Globus pallidus (tissue), 1 donor: ENCODE measurements at places on chromosomes 1 and 21.
A peak's percentile ranks its signal among the peaks of the same experiment; 100 is the strongest.

DNA sequence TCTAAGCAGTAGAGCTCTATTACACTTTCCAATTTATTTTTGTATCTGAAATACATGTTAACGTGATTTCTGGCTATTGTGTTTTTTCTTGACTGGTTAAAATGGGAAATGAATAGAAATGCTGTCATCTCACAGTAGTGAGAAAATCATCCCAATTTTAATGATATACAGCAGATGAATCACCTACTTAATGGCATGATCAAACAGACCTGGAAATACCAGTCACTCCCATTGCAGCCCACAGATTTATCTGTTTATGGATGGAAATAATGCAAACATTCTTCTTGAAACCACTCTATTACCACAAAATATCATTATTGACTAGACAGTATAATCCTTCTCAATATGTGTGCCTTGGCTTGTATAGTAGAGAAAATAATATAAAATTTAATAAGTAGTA is 497.8 kb upstream of the ADAMTS5 start:
- no peak for DNase-seq

GRCh38 chr1:185265314-185265713 is 51.7 kb downstream of the IVNS1ABP start:
- no peak for DNase-seq

DNA sequence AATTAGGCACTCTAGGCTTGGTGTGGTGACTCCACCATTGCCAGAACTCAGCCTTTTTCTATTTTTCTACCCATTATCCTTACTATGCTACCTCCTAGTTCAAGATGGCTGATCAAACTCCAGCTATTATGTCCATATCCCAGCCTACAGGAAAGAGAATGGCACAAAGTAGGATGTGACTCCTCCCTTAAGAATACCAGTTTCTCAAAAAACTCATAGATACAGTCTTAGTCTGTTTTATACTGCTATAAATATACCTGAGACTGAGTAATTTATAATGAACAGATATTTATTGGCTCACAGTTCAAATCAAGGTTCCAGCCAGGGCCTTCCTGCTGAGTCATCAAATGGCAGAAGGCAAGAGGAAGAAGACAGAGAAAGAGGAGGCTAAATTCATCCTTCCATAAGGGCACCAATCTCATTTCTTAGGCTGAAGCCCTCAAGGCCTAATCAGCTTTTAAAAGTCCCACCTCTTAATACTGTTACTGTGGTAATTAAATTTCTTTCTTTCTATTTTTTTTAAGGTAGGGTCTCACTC is 542.8 kb upstream of the BEND5 start:
- no peak for DNase-seq

GRCh38 chr1:231691618-231692259 is 65.1 kb downstream of the DISC1 start:
- peak; percentile 62 for DNase-seq

DNA sequence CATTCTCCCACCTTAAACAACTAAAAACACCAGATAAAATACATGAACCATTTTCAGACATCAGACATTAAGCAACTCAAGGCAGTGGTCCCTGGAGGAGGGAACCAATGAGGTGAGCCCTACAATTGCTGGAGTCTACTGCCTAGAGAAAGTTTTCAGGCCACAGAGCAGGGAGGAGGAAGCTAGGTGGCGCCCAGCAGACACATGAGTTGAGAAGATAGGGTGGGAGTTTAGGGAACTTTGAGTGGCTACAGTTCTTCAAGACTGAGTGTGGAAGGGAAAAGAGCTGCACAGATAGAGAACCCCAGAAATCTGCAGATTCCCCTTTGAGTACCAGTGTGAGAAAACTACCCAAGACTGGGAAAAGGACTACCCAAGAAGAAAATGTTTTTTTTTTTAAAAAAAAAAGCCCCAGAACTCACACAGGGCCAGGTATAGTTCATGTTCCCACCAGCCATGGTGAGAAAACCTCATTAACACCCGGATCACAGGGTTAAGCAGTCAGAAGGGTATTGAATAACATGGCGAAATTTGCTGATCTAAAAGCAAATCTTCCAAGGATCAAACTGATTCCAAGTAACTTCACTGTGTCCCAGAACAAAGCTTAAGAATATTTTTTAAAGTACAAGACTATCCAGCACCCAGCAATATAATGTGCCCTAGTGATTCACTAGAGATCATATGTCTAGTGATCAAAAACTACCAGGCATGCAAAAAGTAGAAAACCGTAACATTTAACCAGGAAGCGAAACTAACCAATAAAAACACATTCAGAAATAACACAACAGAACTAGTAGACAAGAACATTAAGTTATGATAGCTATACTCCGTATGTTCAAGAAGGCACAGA is 12.0 kb downstream of the ALDH9A1 start:
- no peak for DNase-seq

GRCh38 chr1:90964444-90965035 is 57.3 kb downstream of the ZNF644 start:
- peak; percentile 53 for DNase-seq

DNA sequence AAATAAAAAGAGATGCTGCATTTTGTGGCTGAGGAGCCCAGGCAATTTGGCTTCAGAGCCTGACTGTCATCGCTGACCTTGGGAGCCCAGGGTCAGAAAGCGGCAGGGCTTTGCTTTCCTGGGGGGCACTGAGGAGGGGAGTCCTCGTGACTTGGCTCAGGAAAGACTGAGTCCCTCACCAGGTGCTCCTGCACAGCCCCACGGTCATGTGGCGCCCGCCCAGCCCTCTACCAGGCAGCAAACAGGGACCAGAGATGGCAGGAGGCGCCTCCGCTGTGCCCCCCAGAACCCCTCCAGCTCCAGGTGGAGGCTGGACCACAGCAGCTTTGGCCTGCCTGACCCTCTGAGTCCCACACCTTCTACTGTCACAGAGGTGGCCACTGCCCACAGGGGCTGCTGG is 13.2 kb downstream of the EFHD2 start:
- no peak for DNase-seq

DNA sequence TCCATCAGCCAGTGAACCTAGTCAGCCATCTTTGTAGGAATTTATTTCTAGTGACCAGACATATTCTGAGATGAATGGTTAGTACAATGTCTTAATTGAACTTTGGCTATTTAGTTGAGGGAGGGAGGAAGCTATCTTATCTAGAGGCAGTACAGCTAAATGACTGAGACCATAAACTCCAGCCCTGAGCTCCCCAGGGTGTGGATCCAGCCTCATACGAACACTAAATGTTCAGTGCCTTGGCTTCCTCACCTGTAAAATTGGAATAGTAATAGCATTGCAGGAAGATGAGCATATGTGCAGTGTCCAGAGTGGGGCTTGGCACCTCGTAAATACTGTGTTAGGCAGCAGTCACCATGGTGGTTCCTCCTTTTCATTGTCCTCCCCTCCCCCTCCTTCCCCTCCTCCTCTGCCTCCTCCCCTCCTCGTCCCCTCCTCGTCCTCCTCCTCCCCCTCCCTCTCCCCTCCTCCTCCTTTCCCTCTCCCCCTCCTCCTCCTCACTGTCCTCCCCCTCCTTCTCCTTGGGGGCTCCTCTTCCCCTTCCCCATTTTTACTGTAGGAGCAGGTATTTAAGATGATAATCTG is 108.2 kb downstream of the GALNT2 start:
- DNase-seq = no peak

DNA sequence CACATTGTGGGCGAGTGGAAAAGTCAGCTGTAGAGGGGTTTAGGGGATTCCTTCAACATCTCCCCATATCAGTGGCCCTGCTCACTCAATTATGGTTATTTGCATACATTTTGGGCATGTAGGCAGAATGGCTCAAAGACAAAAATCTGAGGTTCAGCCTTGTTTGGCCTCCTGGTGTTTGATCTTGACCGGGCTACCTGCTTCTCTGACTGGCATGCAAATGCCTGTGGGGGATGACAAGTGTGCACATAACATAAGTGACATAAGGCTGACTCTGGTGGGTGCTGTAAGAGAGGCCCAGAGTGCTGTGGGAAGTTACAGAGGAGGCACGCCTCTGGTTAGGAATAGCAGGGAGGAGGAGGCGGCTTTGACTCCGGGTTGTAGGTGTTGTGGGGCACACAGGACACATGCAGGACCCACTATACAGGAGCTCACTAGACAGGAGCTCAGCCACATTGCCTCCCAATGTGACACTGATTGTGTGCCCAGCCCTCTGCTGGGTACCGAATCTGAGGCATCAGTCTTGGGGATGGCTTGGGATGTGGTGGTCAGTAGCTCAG is 29.4 kb upstream of the IL19 start:
- DNase-seq = no peak

DNA sequence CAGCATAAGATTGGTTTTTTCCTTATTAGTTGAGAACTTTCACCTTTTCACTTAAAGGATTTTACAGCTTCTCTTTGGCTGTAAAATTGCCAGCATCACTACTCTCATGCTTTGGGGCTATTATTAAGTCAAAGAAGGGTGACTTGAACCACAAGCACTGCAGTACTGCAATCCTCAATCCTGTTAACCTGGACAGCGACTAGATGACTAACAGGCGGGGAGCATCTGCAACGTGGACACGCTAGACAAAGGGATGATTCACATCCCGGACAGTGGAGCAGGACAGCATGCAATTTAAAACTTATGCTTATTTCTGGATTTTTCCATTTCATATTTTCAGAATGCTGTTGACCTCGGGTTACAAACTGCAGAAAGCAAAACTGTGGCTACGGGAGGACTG is 8.1 kb downstream of the ARV1 start:
- DNase-seq = no peak

GRCh38 chr1:66242646-66243547 is 291.1 kb upstream of the SGIP1 start:
- peak; percentile 95 for DNase-seq

- no peak for DNase-seq
These were observed 2.0 kb upstream of the ABCG1 start for GRCh38 chr21:42216726-42217572.

GRCh38 chr1:53206735-53207379 is 10.2 kb downstream of the CPT2 start:
- no peak for DNase-seq

DNA sequence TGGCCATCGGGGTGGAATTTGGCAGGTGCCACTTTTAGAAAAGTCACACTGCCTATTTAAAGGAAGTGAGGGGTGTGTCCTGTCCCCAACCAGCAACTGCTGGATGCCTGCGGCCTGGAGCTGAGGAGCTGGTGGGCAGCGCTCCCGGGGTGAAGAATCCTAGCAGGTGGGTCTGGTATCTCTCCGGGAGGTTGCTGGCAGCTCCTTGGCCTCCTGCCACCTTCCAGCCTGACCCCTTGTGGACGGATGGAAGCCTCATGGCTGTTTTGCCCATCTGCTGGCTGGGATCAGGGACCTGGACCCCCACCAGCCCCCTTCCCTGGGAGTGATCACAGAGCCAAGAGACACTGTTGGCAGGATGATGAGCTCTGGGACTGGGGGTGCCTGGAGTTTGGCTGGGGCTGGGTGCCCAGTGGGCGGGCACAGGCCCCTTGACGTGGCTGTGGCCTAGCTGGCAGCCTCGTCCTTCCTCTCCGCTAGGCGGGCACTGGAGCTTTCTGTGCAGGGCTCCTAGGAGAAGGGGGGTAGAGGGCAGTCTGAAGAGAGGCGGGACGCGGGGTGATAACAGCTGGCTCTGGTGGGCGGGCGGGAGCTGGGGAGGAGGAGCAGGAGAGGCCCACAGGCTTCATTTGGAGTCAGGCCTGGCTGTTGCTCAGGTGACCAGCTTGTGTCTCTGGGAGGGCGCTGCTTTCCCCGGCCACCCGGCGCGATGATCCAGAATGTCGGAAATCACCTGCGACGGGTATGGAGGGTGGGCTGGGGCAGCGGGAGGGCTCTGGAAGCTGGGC is at the start of gene ACOT11:
Gene ACOT11 (plus strand): TSS at position 628 of the 788 bp plus-strand sequence. CDS start 82 bp downstream, at position 710.
- DNase-seq = peak; percentile 89
